Natural killer cell (primary cell): ENCODE measurements at places on chromosomes 2 and 18.

DNA sequence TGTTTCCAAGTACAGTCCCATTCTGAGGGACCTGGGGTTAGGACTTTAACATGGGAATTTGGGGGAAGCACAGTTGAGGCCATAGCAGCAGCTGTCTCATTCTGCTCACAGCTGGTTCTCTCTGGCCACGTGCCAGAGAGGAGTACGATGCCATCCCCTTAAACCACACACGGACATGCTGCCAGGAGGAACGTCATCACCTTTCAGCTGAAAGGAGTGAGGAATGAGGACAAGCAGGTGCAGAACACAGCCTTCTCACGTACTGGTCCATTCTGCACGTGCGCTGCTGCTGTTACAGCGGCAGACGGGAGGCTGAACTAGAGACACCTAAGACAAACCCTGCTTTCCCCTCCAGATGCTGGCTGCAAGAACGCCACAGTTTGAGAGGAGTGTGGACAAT lies 33.5 kb downstream of the ODC1 start:
- DNase-seq, result no peak

DNA sequence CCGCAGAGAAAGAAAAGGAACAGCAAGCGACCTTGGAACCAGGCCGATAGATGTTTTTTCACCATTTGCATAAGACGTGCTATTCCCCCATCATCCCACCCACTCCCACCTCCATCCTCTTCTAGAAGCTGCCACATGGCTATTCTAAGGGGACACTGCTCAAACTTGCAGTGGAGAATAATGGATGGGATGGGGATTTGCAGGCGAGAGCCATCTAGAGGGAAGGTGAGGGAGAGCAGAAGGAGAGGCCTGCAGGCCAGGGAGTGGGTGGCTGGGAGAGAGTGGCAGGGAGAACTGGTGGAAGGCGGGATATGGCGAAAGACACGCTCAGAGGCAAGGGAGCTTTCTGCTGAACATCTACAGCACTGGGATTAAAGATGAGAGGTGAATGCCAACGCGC lies 84.9 kb downstream of the MAPK4 start:
- DNase-seq, result no peak

DNA sequence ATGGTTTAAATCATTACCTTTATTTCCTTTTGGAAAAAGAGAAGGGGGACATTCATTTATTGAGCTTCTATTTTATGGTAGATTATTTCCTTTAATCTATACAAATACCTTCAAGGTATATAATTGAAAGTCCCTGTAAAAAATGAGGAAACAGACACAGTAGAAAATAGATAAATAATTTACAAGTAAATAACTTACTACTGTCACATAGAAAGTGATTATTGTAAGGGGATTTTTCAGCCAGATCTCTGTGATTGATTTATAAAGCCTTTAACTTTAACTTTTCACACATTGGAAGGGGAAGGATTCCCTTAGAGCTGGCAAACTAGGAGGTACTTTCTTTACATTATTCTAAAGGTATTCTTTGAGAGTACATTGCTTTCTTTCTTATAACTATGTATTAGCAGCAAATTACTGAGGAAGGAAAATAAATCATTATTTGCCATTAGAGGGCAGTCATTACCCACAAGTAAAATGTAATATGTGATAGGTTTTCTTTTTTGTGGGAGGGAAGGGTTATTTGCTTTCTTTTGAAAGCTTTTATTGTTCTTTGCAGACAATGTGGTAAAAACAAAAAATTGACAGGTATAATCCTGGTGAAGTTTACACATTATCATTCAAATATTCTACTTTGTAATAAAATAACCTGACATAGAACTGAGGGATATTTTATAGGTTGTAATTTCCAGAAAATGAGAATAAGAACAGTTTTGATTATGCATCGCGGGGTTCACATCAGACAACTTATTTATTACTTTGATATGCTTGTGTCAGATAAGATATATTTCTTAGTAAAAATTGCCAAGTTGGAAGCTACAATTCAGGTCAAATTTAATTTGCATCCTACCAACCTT lies 24.8 kb upstream of the RPE start:
- DNase-seq, result peak; percentile 73

DNA sequence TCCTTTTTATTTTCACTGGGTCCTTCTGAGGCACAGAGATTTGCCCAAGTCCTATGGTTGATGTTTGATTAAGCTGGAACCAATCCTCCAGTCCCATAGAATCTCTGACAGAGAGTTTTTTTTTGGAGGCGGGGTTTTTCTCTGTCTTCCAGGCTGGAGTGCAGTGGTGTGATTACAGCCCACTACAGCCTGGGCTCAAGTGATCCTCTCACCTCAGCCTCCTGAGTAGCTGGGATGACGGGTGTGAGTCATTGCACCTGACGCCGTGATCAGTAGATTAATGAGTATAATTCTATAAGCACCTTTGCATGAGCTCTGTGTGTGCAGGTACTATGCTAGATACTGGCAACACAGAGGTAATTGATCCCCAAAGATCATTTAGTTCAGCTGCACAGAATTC lies 15.3 kb upstream of the TRPM8 start:
- DNase-seq, result no peak

GRCh38 chr2:121689356-121689755 lies 40.1 kb upstream of the CLASP1 start:
- peak; percentile 16 for DNase-seq

DNA sequence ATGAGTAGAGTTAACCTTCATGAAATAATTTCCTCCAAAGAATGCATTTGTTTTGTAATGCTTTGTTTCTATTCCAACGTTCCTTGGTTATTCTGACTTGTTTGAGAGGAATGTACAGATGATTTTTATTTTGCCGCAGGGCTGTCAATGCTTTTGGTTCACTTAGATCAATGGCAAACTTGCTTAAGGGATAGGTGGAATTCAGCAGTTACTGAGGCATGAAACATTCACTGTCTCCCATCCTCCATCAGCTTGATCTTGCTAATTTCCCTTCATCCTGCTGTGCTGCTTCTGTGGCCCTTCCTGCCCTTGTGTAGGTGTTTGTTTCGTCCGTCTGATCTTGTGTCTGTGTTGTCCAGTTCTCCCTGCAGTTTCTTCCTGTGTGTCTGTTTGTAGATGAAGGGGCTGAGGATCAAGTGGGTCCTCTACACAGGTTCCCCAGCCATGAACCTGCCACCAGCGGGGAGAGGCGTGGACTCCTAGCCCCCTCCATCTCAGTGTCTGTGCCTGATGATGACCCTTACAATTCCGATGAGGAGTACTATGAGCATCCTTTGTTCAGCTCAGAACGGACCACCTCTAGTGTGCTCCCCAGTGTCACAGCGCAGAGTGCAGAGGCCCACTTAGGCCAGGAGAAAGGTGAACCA lies 84.2 kb upstream of the UNC80 start:
- DNase-seq, result no peak

GRCh38 chr2:38261569-38262068 lies 115.5 kb downstream of the ATL2 start:
- no peak for DNase-seq

- no peak for DNase-seq
These were observed at the start of gene TMEM37 for GRCh38 chr2:119431155-119431975. Gene TMEM37 (plus strand): TSS chr2:119431854. CDS start chr2:119431904, 50 bp downstream.

DNA sequence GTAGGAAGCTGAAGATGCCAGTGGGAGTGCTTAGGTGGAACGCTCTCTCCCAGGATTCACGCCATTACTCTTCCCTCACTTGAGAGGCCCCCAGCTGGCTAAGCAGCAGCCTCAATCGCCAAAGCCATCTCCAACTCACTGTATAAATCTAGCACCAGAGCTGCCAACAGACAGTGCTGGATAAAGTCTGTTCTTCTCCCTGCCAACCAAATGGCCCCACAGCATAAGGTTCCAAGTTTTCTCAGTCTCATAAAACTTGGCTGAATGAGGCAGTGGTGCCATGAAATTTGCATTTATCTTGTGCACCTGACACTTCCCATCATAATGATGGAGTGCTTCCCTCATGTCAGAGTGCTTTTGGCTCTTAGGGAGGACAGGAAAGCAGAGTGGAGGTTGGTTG lies 428.2 kb upstream of the ETAA1 start:
- DNase-seq, result no peak

GRCh38 chr2:157743051-157743450 lies 114.4 kb upstream of the ACVR1C start:
- no peak for DNase-seq

GRCh38 chr2:163667064-163667887 lies 68.5 kb downstream of the FIGN start:
- no peak for DNase-seq

- DNase-seq, result no peak
These were observed 215.7 kb downstream of the WDPCP start for GRCh38 chr2:63372549-63372948.

DNA sequence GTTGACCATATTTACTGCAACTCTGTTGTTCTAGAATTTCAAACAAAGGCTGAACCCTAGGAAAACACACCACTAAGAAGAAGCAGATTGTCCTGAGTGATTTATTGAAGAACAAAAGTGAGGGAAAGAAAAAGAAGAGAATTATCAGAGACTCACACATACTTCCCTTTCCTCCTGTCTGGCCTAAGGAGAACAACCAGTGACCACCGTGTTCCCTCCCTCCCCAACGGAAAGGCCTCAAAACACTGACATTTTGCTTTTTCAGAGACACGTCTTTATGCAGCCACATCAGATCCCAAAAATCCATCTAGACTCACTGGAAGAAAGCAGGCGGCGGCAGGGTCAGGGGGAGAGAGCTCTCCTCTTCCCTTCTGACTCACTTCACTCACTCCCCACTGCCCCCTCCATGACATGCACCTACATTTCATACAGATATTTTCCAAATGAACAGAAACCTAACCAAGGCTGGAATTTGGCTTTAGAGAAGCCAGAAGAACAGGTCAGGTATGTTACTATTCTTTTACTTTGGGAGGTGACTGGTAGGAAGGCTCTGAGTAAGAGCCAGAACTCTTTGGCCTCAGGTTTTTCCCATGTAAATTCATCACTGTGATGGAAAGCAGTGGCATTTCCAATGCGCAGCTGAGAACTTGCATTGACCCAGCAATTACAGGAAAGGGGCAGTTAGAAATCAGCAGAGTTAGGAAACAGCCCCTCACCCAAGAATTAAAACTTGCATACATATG lies 169.9 kb downstream of the BCL11A start:
- no peak for DNase-seq

GRCh38 chr18:76627444-76627843 lies 132.4 kb upstream of the ZNF516 start:
- no peak for DNase-seq

DNA sequence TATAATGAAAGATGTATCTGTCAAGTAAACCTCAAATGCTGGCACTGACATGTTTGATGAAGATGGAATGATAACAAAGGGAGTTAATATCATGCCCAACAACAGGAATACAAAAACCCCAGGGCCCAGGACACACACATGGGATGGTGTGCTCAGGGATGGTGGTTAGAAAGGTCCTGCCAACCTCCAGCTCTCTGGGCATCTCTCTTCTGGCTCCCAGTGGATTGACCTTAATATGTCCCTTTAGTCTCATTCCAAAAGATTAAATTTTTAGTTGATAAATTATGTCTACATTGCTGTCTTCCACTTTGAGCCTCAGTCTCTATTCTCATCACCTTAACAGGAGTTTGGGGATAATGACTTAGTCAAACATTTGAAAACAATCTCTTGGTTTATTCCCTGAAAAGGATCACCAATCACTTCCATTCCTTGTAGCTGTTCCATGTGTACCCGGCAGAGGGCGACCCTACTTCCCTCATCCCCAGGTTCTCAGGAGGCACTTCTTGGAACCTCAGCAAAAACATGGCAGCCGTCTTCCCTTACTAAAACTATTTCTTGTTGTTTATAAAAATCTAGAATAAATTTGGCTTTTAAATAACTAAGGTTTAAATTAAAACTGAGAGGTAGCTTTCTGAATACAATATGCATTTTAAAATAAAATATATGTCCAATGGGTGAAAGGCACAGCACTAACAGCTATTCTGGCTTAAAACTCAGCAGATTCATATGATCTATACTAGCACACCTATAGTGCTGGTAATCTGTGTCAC lies 29.6 kb downstream of the MCEE start:
- peak; percentile 68 for DNase-seq

DNA sequence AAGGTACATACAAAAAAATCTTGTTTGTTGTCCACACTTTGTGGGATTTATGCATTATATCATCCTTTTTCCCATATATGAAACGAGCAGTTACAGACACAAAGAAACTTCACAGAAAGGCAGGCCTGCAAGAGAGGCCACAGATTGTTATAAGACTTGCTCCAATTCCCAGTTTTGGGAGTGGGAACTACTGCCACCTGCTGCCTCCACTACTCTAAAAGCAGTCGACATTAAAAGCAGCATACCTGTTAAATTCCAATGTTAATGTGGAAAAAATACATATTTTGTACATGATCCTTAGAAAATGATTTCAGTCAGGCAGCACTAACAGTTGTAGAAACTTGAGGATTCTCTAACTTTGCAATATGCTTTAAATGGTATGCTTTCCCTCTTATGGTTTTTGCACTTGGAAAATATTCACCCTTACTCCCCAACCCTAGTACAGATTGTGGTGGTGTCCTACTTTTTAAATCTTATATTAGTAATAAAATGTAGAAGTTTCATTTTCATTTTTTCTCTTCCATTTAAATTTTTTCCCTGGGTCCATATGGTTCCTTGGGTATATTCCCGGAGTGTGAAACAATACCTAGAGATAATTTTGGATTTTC lies 37.9 kb downstream of the SLC38A11 start:
- DNase-seq, result no peak

DNA sequence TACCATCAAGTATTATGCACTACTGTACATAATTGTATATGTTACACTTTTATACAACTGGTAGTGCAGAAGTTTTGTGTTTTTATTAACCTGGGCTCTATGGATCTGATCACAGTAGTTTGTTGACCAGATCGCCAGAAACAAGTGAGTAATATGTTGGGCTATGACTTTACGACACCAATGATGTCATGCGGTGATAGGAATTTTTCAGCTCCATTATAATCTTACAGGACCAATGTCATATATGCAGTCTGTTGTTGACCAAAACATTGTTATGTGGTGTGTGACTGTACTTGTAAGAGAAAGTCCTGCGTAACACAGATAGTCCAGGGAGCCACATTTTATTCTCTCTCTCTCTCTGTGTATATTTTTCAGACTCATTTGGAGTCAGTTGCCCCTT lies 4.5 kb upstream of the ACOXL start:
- DNase-seq, result no peak

- DNase-seq, result no peak
These were observed 294.5 kb downstream of the PLCL1 start for GRCh38 chr2:198098918-198099317.

DNA sequence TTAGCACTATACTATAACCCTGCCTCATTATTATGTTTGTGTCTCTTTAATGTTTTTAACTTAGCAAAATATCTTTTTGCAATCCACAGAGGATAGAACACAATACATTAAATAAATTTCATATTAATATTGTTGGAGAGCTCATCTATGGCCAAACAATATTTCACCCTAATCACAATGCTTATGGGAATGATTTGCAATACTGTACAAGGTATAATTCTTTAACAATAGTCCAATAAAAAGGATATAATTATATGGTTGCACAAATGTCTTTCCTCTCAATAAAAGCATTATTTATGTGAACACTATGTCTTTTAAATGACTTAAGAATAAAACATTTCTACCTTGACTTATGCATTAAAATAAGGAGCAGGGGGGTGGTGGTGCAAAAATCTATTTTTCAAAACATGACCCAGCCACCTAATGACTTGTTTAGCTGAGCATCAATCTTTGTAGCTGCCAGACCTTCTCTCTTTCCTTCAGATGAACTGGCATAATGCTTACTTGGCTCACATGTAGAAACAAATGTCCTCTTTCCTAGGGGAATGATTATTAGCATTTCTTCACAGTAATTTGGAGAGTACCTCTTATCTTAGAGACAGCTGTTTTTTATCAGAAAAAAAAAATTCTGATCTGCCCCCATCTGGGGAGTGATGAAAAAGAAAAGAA lies 1933.6 kb upstream of the LRRTM1 start:
- no peak for DNase-seq

GRCh38 chr2:65017335-65017734 lies 28.1 kb downstream of the SLC1A4 start:
- DNase-seq, result peak; percentile 20
